ENCODE measurements at places on chromosomes 6 and 20.

GRCh38 chr6:4153514-4153985, 18.2 kb upstream of the ECI2 start:
- DNase-seq, result no peak

- DNase-seq, result no peak
Observed at GRCh38 chr20:35009665-35010328, 54.1 kb downstream of the MYH7B start.

- no peak for DNase-seq
Observed at GRCh38 chr6:37204014-37204751, 34.2 kb downstream of the PIM1 start.

GRCh38 chr6:53321701-53322100, 27.0 kb downstream of the ELOVL5 start:
- DNase-seq, result no peak

- no peak for DNase-seq
Observed at GRCh38 chr6:137973201-137973600, 106.1 kb downstream of the TNFAIP3 start.

GRCh38 chr20:20837574-20838021, 125.2 kb upstream of the RALGAPA2 start:
- DNase-seq, result no peak

GRCh38 chr20:16246870-16247269, 326.4 kb downstream of the KIF16B start:
- no peak for DNase-seq

GRCh38 chr6:166588691-166589336, 2.3 kb upstream of the RAMACL start:
- no peak for DNase-seq

DNA sequence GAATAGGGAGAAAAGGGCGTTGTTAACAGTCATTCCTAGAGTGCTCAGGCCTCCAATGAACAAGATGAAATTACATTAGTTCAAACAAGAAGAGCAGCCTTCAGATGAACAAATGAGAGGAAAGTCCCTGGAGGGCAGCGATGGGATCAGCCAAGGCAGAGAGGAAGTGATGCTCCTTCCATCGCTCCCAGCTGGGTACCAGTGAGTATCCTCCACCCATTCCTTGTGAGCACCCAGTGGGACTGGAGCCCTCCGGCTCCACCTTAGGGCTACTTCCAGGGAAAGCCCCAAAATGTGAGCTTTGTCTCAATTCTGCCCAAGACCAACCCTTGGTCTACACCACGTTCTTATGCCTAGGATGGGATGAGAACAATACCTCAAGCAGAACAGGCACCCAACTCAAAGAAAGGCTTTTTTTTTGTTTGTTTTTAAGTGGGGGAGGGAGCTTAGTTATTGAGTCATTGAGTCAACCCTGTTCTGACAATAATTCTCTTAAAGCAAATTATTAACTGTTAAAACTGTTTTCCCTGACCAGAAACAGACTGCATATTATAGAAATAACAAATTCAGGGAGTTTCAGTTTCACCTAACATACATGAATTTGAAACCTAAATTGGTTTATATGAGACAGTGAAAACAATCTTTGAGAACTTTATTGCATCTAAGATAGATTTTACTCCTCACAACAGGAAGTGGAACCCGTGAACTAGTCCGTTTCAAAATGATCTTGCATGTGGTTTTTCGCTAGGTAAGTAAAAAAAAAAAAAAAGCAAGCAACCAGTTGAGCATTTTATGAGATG, 106.9 kb downstream of the IPCEF1 start:
- DNase-seq, result no peak

DNA sequence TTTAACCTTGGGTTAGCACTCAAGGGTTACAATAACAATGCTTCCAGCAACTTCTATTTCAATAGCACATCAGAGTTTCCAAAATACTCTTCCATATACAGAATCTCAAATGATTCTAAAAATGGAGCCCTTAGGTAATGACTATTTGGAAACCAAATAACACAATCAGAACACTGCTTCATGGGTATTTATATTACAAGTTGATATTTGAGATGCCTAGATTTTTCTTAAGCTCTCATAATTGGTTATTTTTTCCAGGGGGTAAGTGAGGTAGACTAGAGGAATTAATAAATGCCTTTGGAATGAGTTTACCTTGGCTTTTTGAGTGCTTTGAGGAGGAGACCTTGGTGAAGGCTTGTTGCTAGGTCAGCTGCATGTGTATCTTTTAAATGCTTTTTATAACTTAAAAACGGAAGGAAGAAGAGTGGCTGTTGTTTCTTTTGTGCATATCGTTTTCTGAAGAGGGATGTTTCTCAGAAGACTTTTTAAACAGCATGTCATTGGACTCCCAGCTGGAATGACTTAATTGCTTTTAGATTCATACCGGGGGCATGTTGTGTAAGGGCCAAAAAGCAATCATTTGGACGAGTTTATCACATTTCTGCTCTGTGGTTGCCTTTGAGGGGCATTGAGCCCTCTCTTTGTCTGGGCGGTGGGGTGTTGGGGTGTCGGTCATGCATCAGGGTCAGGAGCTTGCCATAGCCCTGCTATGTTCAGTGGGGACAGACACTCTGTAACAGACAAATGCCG, 186.0 kb downstream of the DTNBP1 start:
- DNase-seq, result no peak

Measured in HS-27A (cell line).